GM23338 (cell line): ENCODE measurements at places on chromosomes 7 and 10. TPM values are rescaled to one million over a fixed set of nuclear protein-coding genes. Genes with fewer than 3 reads are reported as not detected.
A peak's percentile ranks its signal among the peaks of the same experiment; 100 is the strongest.

GRCh38 chr7:154699417-154699816 is 303.5 kb downstream of the PAXIP1 start:
- no peak for DNase-seq

TAS2R3 gene
- total RNA-seq, result 3.9 and 6.9 TPM in 2 replicates

DNA sequence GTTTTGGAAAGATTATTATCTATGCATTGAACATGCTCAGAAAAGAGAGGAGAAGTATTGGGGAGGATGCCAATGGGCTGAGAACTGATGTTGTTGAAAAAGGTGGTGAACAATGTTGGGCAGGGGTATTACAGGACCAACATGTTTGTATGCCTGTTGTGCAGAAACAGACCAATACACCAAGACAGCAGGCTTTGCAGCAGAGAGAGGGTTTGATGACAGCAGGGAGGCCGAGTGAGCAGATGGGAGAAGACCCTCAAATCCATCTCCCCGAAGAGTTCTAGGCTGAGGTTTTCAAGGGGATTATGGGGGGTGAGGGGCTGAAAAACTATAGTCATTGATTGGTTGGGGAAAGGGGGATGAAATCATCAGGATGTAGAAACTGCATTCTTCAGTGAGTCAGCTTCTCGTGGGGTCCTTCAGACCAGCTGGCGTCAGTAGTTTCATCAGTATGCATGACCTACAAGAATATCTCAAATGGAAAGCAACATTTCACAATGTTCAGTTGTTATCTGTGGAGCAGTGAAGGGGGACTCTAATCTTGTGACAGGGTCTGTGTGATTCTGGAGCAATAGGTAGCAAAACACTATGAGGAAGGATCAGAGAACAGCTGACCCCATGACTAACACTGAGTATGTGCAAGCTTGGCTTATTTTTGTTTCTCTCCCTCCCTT is 167.8 kb downstream of the BAMBI start:
- DNase-seq, result no peak

GRCh38 chr7:2921653-2922347 is 77.7 kb upstream of the GNA12 start:
- peak; percentile 80 for DNase-seq

GRCh38 chr7:78642751-78643150 is 810.7 kb downstream of the MAGI2 start:
- no peak for DNase-seq

- peak; percentile 74 for DNase-seq
These were observed 97.7 kb downstream of the TMEM130 start for GRCh38 chr7:98771941-98772603.

DNA sequence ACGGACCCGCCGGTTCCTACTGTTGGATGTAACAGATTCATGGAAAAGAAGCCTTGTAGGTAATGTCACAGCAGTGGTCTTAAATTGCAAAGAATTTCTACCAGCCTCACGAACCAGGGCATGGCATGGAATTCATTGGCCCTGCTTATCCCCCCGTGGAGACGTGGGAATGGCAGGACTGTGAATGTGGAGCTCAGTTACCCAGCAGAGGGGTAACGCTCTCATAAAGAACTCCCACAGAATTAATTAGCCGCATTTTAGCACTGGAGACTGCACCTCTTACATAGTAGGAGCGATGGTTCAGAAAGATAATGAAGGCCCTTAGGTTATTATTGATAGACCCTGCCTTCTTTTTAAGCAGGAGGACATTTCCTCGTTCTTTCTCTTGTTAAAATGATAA is 715.4 kb downstream of the AUTS2 start:
- DNase-seq, result no peak

ACHE gene
- total RNA-seq, result 1.5 and 3.7 TPM in 2 replicates

METTL2B gene
- total RNA-seq, result 48.3 and 72.0 TPM in 2 replicates

PANK1 gene
- 44.7 and 62.5 TPM in 2 replicates for total RNA-seq

ZMYND11 gene
- 16.9 and 19.8 TPM in 2 replicates for total RNA-seq

DNA sequence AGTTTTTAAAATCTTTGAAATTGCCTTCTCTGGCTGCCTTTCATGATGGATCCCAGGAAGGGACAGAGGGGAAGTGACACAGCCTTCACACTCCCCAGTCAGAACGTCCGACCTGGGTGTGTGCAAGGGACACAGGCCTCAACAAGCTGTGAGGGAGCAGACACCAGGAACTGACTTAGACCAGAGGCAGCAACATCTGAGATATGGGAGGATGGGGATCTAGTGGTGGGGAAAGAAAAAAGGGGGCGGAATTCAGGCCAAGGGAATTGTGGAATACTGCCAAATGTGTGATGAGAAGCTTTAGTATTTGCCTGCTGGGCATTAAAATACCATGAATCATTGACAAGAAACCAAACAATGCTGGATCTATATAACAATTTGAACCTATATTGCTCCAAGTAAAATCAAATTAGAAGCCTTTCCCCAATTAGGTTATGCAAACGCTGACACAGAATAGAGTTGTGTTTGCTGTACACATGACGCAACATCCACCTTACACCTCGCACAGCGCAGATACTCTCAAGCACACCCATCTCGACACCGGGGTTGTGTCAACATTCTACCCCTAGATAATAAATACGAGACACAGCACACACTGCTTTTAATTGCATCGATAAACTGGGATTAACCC is 17.2 kb upstream of the MNX1 start:
- DNase-seq, result no peak

HPSE2 gene
- total RNA-seq, result 0.10 and 0.50 TPM in 2 replicates

GRCh38 chr7:101306307-101306706 is 15.3 kb downstream of the IFT22 start:
- no peak for DNase-seq

DNA sequence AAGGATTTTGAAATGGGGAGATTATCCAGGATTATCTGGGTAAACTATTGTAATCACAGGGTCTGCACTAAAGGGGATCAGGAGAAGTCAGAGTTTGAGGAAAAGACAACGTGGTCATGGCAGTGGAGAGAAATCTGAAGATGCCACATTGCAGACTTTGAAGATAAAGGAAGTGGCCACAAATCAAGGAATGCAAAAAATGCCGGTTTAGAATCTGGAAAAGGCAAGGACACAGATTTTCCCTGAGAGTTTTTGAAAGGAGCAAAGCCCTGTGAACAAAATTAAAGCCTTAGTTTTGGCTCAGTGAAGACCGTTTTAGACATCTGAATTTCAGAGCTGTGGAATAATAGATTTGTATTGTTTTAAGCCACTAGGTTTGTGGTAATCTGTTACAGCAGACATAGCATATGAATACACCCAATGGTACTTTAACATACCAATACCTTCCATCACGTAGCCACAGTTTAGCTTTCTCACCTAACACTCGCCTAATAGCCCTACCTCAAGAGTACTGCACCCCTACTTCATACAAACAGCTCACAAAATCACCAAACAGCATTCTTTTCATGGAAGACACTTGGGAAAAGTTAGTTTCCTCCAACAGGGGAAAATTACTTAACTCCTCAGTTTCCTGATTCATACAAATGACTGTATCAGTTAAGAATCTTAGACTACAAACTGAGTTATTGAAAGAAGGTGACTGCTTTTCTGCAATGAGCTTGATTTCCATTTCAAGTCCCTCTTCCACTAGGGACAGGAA is 446.5 kb downstream of the INHBA start:
- no peak for DNase-seq
